Uterus (tissue), 4 donors: ENCODE measurements at places on chromosomes 2 and 18. TPM values are rescaled to one million over a fixed set of nuclear protein-coding genes. Genes with fewer than 3 reads are reported as not detected.

The CRYBA2 gene
- total RNA-seq, result not detected

The MRPL33 gene
- total RNA-seq, result 78.5 TPM

The C2orf68 gene
- 44.8 TPM for total RNA-seq

The GALNT14 gene
- total RNA-seq, result 4.0 TPM

The STEAP3 gene
- 4.7 TPM for total RNA-seq

The MYOM1 gene
- total RNA-seq, result 3.1 TPM

GRCh38 chr2:121884078-121884477, 128.6 kb downstream of the TSN start:
- no peak for DNase-seq

DNA sequence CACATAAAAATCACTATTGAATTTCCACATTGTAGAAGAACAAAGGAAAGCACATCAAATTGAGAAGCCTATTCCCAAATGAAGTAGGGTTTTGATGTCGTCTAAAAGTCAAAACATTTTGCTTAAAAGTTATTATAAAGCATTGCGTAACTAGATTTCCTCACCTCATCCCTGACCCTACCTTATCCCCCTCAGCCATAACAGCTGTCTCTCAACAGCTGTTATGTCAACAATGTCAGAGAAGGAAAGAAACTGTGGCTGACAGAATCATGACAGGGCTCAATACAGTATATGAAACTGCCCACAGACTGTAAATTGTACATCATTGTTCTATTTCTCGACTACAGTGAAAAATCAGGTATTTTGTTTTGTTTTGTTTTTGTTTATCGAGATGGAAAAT, 63.0 kb upstream of the ACVR1C start:
- no peak for DNase-seq

DNA sequence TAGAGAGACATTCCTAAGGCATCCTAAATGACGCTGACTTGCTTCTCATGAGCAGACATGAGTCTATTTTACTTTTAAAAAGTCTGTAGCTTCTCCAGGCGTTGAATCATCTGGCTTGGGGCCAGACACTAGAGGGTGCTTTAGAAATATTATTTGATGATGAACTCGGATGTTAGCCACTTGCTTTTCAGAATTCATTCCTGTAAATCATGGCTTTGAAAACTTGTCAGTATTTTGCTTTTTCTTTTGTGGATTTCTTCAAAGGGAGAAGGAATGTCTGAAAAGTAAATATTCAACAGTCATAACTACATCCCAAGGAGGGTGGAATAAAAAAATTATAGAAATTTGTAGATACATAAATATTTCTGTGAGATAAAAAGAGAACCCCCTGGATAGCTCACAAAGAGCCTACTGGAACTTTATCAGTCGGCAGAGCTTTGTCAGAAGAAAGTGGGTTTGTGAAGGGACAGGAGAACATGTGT, 370.8 kb downstream of the OSR1 start:
- DNase-seq, result peak; percentile 78

DNA sequence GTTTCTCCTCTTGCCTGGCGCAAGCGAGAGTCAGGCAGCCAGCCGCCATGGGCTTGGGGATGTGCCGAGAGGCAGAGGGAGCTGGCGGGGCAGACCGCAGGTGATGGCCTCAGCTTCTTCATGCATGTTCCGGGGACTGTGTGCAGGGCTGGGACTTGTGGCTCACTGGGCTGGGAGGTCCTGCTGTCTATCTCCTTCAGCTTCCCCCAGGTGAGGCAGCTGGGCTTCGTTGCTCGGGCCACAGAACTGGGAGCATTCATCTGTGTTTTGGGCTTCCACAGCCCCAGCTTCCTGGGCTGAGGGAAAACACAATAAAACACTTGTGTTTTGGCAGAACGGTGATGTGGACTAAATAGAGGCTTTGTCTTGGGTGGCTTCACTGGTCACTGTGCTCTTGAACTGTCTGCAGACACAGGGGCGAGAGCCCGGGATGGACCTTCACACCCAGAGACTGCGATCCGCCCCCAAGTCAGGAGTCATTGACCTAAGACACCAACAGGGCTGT, 93.5 kb downstream of the DYSF start:
- no peak for DNase-seq

DNA sequence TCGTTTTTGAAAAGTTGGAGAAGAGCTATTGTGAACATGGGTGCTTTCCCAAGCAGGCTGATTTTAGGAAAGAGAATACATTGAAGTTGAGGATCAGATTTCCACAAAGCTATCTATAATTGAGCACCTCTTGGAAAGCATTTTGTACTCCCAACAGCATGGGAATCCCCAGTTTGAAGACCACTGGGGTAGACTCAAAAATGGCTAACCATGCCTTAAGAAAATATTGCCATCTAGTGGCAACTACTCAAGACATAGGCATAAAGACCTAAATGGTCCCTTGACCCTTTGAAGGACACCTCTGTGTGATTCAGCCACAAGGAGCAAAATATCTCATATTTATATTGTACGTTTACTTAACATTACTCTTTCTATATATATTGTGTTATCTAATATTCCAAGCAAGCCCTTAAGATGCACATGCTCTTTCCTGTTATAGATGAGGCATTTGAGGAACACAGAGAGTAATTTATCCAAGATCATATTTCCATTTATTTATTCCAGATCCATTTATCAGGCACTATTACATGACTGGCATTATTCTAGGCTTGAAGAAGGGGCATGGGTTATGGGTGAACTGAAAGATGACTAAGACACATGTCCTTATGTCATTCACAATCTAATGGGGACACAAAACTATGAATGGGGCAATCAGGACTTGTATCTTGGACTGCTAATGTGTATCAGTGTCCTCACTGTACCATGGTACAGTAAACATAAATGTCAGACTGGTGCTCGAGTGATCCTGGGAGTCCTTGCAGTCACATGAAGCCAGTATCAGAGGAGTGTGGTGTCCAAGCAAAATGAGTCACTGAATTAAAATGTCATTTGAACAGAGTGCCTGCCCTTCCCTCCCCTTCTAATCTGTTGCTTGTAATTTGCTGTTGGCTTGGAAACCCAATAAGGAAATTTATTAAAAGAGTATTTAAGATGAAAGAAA, 121.0 kb upstream of the XPO1 start:
- DNase-seq, result no peak

GRCh38 chr2:116319935-116320334, 1494.6 kb upstream of the DDX18 start:
- no peak for DNase-seq

DNA sequence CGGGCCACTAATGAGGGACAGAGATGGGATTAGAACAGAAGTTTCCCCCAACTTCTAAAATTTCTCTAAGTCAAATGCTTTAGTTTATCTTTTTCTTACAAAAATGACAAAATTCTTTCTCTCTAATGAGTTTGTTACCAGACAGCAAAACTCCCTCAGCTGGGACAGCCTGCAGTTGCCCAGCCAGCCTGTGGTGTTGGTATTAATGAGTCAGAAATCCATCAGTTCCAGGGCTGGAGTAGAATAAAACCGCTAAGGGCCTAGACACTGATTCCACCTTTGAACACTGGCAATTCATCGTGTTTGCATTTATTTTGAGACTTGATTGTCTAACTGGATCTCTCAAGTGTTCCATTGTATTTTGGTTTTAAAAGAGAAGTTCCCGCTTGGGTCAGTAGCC, 38.3 kb upstream of the SMAD2 start:
- DNase-seq, result no peak

GRCh38 chr2:68155618-68156017, 2.1 kb upstream of the PNO1 start:
- DNase-seq, result no peak

DNA sequence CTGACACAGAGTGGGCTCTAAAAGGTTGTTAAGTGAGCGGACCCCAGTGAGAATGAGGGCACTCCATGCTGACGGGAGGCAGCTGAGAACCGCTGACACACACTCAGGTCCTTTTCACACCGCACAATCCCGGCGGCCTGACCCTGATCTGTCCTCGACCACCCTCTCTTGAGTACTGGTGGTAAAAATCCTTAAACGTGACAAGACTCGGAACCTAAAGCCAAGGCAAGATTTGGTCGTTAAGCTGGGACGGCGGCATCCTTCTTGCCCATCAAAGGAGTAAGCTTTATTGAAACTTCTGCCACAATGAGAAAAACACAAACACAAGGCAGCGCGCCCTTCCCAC, 569 bp downstream of the TMX3 start:
- DNase-seq, result no peak

DNA sequence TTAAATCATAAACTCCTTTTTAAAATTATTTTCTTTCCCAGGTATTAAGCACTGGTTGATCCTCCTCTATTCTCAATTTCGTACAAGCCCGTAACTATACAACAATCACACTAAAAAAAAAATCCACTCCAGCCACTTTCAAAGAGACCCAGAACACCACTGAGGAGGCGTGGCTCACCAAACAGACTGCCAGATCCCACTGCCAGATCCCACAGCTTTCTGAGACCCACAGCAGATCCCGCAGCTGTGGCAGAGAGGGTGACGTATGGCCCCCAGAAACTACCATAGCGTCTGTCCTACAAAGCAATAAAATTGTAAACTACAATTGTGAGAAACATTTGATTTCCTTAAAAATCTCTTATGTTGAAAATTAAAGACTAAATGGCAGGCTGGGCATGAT, 230.7 kb upstream of the PXDN start:
- DNase-seq, result no peak

DNA sequence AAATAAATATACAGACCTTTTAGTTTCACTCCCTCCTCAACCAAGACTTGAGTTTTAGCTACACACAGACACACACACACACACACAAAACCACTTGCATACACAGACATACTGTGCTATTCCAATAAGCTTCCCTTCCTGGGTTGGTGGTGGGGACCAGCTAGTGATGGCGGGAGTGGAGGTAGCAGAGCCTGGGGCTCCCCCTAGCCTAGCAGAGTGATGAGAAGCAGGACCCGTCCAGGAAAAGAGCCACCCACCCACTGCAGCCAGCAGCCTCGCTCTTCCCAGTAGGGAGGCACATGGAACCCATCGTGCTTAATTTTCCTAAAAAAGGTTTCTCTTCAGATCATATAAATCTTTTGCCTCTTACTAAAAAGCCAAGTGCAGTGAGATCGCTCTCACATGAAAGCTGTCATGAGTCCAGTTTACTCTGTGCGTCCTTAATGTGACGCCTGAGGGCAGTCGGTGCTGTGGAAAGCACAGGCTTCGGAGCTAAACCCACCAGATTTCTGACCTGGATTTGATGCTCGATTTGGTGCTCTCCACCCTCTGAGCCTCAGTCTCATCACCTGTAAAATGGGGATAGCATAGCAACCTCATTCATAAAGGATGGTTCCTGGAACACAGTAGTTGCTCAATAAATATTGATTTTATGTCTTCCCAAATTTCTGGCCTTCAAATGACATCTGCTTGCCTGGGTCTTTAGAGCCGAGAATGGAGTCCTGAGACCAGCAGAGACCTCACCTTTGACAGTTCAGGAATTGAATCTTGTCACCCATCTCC, 60.1 kb upstream of the YWHAQ start:
- no peak for DNase-seq

DNA sequence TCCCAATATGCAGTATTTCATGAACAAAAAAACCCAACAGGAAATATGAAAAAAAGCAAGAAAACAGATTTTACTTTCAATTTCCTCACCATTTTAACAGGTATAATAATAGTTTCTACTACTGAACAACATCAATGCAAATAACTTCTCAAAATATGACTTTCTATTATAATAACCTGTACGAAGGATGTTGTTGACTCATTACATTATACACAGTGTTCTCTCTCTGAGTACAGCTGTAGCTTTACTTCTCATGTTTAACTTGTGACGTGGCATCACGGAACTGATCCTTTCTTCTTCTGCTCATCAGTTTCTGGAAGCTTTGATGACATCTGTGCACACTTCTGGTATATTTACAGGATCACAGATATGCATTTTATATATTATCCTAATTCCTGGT, 40.0 kb downstream of the FAM228A start:
- no peak for DNase-seq

DNA sequence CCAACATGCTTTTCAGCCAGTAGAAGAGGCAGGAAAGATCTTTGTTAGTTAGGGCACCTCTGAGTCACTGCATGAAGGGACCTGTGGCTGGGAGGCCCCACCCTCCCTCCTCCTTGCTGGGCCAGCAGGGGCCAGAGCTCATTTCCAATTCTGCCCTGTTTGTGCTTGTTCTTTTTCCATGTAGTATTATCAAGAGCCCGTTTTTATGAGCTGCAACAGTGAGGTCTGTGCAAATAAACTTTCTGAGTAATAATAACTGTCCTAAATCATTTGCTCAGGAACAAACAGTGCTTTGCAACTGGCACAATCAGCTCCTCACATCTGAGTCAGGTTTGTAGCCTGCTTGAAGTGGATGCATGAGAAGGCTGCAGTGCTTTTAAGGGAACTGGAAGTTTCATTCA, 128.0 kb downstream of the ARL4C start:
- DNase-seq, result no peak

GRCh38 chr2:953975-954686, 3.5 kb downstream of the SNTG2 start:
- no peak for DNase-seq

DNA sequence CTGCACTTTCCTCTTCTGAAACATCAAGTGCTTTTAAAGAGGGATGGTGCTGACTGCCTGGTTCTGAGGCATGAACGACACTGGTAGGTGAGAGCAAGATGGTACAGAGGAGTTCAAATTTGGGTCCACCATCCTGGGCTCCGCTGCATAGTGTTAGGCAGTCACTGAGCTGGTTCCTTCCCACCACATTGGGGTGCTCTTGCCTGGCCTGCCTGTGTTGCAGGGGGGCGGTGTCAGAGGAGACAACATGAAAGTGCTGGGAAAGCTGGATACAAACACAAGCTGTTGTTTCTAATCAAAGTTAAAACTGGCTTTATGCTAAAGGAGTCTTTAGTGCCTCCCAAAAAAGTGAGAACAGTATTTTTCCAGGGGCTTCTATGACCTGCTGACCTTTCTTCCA, 258.1 kb downstream of the GBX2 start:
- DNase-seq, result no peak

GRCh38 chr18:4821801-4822200, 366.7 kb upstream of the DLGAP1 start:
- DNase-seq, result no peak

- DNase-seq, result peak; percentile 34
Measured at GRCh38 chr2:71223767-71224333, 3.1 kb downstream of the PAIP2B start.

- no peak for DNase-seq
Measured at GRCh38 chr2:221876016-221876415, 303.9 kb upstream of the EPHA4 start.

DNA sequence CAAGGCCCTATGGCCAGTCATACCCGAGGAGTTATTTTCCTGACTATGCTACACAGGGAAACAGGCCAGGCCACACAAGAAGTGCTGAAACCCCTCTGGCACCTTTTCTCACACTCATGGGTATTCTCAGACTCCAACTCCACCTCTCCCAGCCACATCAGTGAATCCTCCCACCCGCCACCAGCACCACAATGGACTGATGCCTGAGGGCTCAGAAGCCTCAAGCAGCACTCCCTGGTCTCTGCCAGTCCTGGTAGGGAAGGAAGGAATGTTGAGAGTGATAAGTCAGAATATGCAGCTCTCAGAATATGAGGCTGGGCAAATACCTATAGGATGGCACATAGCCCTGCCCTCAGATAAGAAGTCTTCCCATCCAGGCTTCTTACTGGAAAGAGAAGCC, 391.1 kb downstream of the ALK start:
- no peak for DNase-seq
